Activated CD4-positive, CD25-positive, alpha-beta regulatory T cell treated with anti-CD3 and anti-CD28 coated beads, Interleukin-2, amount 50 U/mL, for 16 hours (primary cell): ENCODE measurements at places on chromosomes 2 and 18.

DNA sequence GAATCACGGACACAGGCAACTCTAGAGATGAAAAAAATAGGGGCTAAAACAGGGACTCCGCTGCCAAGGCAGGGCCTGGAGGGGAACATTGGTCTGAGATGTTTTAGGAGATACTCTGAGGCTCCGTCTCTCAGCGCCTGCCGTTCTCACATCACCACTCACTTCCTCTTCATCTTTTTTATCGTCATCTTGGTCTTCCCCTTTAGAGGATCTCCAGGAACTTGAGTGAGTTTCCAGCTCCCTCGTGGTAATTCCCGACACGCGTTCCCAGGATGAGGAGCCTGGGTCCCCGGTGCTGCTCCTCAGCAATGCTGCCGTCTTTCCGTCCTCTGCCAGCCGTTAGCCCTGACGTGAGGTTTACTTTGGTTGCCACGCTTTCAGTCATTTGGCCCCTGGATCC, 16.1 kb downstream of the MLPH start:
- DNase-seq, result no peak

- no peak for DNase-seq
Observed at GRCh38 chr2:98012561-98012991, 16.8 kb upstream of the TMEM131 start.

GRCh38 chr2:68366083-68366560, 1.0 kb downstream of the PLEK start:
- no peak for DNase-seq

GRCh38 chr2:151198645-151199044, 63.0 kb downstream of the RBM43 start:
- no peak for DNase-seq

GRCh38 chr2:173884025-173884802, 81.0 kb downstream of the SP3 start:
- no peak for DNase-seq

DNA sequence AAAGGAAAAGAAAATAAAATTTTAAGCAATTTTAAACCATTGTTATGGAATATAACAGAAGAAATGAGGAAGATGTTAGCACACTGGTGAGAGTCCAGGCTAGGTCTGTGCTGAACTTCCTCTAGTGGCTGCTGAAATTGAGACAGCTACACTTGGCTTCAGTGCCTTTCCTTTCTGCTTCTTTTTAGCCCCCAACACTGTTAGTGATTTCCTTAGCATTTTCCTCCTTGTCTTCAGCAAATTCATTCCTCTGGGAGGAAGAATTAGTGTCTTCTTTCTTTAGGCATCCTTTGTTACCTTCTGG, 47.6 kb downstream of the ITGAV start:
- DNase-seq, result no peak

DNA sequence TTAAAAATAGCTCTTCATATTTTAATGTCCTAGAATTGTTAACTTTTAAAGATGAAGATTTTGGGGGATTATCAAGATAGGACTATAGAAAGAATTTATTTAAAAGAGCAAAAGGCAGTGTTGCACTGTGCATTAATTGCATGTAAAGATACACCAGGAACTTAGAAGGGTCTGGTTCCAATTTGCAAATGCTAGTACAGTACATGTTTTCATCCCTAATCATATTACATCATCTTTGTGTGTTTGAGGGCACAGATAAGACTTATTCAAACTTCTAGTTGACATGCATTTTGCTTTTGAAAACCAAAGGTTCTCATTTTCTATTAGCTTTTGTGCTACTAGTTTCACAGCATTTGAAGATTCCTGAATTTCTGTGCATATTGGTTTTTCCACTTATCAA, 231.7 kb upstream of the LYPD1 start:
- no peak for DNase-seq

DNA sequence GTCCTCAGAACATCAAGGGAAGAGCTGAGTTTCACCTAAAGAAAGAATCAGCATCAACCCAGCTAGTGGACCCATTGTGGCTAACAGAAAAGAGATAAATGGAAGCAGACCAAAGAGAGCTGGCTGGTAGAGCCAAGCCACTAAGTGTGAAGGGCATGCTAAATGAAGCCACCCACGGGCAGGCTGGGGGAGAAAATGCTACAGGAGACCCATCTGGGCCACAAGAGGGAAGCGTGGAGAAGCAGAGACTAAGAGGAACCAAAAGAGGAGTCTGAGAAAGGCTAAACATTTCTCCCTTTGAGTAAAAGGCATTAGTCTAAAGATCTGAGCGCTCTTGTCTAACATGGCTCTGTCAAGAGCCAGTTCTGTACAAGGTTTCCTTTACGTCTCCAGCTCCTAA, 15.8 kb downstream of the CWC22 start:
- DNase-seq, result no peak

GRCh38 chr2:189602233-189602632, 21.6 kb upstream of the SLC40A1 start:
- DNase-seq, result no peak

GRCh38 chr18:42053188-42053781, 98.3 kb downstream of the PIK3C3 start:
- DNase-seq, result peak; percentile 44
